ENCODE measurements at places on chromosomes 3 and 15.
A peak's percentile ranks its signal among the peaks of the same experiment; 100 is the strongest.

DNA sequence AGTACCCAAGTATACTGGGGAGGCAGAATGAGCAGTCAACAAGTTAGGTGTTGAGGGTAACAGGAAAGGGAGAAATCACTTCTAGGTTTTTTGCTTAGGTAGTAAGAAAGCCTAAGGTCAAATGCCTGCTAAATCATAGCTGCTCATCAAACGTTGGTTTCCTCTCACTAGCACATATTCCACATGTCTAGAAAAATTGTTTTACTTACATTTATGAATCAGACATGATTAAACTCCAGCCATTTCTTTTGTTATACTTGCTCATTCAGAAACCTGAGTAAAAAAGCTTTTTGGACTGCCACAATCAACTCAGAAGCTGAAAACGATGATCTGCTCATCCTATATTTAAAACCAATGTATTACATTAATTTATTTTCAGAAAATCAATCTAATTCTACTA lies 40.2 kb downstream of the SLC9A9 start:
- DNase-seq = no peak

- no peak for DNase-seq
Measured at GRCh38 chr3:21158861-21159542, 592.0 kb downstream of the ZNF385D start.

DNA sequence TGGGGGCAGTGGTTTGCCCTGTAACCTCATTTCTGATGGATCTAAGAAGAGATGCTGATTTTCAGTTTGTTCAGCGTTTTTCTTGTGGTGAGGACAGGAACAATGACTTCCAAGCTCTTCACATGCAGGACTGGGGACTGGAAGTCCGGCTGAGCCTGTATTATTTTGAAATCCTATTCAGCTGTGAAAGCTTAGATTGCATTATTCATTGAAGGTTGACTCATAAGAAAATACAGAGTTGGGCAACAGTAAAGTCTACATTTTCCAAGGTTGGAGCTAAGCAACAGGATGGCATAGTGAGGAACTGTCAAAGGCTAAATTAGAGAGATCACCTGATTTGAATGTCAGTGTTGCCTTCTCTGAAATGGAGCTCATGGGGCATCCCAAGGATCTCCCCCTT lies 230.9 kb upstream of the FEZF2 start:
- DNase-seq = no peak

GRCh38 chr15:98421419-98422129 lies 226.8 kb upstream of the IGF1R start:
- peak; percentile 71 for DNase-seq

DNA sequence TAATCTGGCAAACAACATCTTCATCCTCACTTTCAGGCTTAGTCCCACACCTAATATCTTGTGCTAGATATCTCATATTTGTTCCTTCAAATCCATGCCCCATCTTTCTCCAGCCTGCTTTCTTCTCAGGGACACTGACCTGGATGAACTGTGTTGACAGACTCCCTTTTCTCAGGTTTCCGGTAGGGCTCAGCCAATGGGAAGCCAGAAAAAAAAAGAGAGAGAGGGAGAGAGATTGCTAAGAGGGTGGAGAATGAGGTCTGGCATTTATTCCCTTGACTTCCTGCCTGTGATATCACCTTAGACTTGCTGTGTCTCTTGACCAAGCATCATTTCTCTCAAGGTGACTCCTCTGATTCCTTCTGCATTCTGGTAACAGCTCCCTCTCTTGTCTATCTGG lies 145.6 kb upstream of the ABI3BP start:
- DNase-seq = no peak

- DNase-seq = no peak
Measured at GRCh38 chr15:83061680-83062079, 5.4 kb downstream of the BTBD1 start.

DNA sequence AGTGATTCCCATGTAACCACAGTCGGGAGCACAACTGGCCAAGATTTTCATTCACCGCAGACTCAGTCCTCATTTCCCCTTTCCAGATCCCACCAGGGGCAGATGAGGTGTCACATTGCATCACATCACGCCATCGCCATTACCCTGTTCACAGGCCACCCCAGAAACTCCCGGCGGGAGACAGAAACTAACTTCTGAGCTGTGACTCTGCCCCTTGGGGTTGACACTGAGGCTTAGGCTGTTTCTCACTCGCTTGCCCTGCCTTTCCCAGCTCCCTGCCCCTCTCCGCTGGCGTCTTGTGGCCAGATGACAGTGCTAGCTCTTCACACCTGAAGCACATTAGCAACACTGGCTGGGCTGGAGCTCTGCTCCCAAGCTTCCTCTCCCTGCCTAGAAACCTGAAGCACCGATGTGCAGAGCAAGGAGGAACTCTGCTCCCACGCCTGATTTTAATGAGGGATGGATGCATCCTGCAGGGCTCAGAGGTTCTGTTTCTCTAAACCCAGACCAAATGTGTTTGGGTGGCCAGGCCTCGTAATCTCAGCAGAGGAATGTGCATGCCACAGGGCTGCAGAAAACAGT lies 88.8 kb upstream of the CTDSPL start:
- no peak for DNase-seq

DNA sequence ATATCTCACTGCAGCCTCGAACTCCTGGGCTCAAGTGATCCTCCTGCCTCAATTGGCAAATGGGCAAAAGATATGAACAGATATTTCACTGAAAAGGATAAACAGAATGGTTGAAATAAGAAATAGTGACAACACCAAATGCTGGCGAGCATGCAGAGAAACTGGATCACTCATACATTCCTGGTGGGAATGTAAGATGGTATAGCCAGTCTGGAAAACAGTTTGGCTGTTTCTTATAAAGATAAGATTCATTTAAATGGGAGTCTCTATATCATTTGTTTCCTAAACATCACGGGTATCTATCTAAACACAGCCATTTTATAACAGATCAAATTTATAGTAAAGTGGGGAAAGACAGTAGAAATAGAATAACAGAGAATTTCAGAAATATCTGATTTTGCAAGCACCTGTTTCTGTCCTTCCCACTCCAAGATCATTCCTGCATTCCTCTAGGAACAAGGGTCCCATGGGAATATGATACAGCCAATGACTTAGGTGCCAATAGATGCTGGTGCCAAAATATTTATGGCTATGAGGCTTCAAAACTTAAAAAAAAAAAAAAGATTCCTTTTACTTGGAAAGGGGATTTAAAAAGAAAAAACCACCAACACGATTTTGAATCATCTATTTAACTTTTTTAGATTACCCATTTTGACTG lies 9.9 kb upstream of the TFDP2 start:
- no peak for DNase-seq

- DNase-seq = no peak
Measured at GRCh38 chr3:62246094-62246493, 127.3 kb downstream of the FEZF2 start.

GRCh38 chr15:35717721-35718120 lies 171.8 kb upstream of the DPH6 start:
- DNase-seq = no peak

DNA sequence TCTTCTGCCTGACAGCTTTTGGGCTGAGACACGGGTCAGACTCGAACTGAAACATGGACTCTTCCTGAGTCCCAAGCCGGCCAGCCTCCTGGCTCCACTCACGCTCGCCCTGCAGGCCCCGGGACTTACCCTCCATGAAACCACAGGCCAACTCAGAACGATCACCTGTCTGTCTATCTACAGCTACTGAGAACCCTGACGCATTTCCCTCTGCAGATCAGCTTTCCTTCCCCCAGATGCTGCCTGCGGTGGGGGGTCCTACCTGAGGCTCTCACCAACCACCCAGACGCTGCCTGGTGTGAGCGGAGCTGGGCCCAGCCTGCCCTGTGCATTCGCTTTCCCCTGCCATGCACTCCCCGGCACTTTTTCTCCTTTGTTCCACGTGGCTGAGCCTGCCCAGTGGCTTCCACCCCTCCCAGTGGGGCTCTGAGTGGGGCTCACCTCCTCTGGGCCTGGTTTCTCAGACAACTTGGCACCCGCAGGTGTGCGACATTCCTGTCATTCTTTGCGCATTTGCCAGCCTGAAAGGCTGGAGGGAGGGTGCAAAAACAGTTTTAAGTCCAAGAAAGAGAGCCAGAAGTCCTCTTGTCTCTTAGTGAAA lies 60.2 kb downstream of the PLXNA1 start:
- no peak for DNase-seq

DNA sequence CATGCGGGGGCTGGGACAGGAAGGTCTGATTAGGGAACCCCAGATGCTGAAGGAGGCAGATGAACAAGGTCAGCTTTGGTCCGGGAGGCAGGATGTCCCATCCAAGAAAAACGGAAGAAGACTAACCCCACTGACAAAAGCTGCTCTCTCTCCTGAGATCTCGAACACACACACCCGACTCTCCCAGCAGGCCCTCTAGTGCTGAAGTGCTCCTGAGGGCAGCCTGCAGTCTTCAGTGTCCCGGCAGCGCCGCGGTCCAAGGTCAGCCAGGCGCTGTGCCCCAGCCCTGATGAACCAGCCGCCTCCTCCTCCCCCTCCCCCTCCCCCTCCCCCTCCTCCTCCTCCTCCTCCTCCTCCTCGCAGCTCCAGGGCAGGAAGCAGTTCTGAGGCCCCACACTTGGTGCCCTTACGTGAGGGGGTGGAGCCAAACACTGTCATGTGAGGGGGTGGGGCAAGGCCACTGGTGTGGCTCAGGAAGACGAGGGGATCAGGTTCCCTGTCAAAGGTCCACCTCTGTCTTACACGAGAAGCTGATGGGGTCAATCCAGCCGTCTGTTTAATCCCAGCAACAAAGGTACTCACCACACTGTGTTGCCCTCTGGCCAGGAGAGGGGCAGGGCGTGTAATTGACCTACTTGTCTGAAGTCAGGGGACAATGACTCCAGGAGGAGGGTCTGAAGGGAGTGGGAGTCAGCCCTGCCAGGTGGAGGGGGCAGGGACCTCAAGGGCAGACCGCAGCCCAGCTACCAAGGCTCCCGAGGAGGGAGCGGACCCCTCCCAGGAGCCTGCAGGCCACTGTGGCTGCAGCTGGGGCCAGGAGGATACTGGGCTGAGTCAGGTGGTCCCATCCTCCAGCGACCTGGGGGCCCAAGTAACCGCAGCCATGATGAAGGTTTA lies 34.3 kb downstream of the PRR23E start:
- DNase-seq = no peak

GRCh38 chr3:113721636-113722035 lies 24.4 kb downstream of the NAA50 start:
- no peak for DNase-seq

DNA sequence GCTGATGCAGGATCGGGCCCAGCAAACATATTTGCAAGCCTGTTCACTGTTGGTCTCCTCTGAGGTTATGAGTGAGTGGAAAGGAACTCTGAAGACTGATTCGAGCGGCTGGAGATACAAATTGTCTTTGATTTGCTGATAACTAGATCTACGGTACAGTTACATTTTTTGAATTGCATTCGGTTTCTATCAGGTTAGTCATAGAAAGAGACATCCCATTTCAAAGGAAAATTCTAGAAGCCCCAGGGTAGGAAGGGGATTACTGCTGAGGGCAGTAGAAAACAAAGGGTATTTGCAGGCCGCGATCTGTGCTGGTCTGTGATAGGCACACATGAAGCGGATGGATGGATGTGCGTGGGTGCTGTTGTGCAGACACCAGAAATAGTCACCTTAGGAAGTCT lies 228.4 kb downstream of the ITPR1 start:
- DNase-seq = no peak

DNA sequence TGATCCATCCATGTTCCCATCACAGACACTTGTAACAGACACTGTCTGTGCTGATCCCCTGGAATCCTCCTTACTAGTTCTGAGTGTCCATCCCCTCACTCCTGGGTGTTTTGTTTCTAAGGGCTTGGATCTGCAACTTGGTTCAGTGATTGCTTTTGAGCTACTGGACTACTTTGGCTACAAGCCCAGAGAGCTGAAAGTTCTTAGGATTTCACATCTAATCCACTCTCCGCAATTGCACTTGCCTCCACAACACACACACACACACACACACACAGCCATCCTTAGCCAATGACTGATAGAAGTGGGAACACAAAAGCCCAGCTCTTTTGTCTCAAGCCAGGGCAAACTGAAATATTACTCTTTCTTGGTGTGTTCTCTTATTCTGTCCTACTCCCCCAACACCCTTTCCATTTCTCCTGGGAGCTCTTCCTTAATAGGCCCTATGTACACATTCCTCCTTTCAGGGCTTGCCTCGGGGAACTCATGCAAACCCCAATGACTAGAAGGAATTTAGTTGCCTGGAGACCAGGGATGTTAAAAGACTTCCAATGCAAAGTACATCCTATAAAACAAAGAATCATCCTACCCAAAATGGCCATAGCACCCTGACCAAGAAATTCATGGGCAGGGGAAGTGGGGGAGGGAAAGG lies 206.1 kb upstream of the UBE2E2 start:
- DNase-seq = no peak

GRCh38 chr3:179236669-179237301 lies 14.1 kb downstream of the KCNMB3 start:
- no peak for DNase-seq
